NCI-H1092 (cell line): ENCODE measurements at places on chromosomes 2 and 18.
A peak's percentile ranks its signal among the peaks of the same experiment; 100 is the strongest.

GRCh38 chr2:71944183-71944550 lies 203.5 kb downstream of the CYP26B1 start:
- DNase-seq = no peak

DNA sequence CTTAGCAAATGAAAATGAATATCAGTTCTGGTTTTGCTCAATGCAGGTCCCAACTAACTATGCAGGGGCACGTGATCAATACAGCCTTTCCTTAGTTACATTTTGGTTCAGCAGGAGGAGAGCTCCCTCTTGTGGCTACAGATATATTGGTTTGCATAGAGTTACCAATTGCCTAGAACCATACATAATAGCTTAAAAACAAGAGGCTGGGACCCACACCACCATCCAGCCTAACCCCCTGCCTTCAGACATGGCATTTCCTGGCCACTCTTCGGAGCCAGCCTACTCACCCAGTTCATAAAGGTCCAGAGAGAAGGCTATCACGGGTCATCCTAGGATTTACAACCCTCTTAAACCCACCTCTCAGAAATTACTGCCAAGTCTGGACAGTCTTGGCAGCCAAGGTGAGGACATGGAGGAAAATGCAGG lies 10.5 kb downstream of the CCDC93 start:
- DNase-seq = peak; percentile 1

DNA sequence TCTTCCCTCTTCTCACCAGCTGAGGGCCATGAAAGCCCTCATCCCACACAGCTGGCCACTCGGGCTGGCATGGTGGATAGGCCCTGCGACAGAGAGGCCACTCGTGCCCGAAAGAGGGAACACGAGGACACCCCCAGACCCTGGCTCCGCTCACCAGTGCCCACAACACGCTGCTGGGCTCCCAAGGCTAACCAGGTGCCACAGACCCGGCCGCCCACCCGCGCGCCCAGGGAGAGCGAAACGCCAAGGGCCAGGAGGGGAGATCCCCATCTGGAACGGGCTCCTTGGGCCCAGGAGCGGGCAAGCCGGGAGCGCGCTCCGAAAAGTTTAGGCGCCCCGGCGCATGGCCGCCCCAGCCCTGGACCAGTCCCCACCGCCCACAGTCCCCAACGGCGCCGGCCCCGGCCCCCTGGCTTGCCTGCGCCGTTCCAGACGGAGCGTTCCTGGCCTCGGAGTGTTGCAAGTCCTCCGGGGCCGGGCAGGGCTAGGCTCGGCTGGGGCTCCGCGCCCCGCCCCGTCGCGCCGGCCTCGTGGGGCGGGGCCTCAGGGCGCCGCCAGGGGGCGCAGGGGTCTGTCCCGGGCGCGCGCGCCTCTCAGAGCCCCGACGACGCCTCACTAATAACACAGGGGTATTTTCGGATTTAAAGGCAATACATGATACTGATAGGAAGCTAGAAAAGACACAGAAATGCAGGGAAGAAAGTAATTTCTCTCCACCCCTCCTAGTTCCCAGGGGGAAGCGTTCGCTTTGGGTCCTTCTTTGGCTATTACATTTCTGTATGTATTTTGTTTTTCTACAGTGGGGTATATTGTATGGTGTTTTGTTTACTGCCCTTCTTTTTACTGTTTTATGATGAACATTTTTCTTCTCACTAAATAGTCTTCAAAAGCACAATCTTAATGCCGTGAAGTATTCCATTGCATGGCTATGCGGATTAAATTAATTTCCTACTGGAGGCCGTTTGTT lies at the start of gene TMBIM1:
TSS of gene TMBIM1 (minus strand) at position 456 of the 967 bp plus-strand sequence. CDS start 10,362 bp downstream, outside the sequence.
- no peak for DNase-seq

DNA sequence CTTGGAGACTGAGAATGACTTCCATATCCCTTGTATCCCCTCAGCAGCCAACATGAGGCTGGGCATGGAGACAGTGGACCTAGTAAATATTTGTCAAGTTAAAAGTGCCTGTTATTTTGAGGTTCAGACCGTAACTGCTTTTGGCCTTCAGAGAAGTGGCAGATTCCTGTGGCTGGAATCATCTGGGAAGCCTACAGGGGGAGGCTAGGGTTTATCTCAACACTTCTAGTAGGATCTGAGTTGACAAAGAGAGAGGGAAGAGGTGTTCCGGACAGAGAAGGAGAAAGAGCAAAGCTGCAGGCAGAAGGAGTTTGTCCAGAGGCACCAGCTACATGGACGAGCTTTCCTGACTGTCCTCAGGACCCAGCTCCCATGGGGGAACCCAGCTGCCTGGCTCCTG lies 27.0 kb downstream of the SLC14A2 start:
- no peak for DNase-seq

- DNase-seq = no peak
These were observed 164.4 kb downstream of the PRPF40A start for GRCh38 chr2:152552888-152553287.

GRCh38 chr18:75137346-75137877 lies 71.5 kb downstream of the PTGR3 start:
- no peak for DNase-seq

GRCh38 chr2:108436976-108437375 lies 12.0 kb upstream of the GCC2 start:
- DNase-seq = no peak

DNA sequence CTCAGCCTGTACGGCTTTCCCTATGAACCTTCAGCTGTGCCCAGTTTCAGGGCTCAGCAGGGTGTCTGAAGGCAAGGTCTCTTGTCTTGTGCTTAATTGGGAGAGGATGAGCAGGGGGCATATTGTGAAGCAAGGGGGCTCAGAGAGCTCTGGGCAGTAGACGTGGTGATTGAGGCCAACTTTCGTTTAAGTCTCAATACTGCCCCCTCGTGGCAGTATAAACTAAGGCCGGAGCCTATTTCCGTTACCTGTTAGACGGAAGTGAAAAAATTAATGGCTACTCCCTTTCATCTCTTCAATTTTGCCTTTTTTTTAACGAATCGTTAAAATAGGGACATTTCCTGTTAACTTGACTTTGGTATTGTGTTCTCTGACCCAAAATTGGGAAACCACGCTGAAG lies 193.4 kb downstream of the TDRD15 start:
- no peak for DNase-seq

GRCh38 chr2:88265352-88266303 lies 95.5 kb downstream of the THNSL2 start:
- DNase-seq = no peak

DNA sequence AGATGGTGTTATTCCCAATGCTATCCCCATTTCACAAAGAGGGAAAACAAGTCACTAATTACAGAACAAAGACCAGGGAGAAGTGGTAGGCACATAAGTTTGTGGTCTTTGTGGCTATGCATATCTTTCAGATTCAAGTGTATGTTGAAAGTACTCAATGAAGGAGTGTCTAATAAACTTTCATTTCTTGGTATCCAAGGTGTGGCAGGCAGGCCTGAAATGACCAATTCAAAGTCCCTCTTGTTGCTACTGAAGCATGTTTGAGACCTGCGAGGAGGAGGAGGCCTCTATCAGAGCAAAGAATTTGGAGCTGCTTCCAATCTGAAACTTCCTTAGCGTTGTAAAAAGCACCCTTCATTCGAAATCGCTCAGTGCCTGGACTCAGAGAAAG lies 60.9 kb upstream of the KLF7 start:
- no peak for DNase-seq

DNA sequence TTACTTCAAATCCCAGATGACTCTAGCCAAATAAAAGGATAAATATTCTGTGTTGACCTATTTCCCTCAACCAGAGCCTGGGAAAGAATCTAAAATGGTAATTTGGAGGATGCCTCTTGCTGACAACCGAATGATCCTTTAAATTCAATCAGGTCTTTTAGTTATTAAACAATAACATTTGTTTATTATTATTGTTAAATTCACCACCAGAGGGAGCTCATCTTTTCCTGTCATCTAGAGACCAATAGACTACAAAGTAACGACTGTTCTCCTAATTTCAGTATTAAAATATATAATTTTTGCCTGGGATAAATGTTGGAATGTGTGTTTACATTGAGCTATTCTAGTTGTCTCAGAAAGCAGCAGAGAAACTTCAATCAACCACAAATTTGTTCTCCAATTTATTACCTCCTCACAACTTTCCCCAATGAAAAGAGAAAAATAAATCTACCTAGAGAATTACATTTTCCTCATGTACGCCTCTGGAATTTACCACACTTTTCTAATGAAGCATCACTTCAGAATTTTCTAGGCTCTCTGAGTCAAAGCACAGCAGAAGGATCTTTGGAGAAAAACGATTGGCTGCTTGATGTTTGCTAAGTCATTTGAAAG lies 142.7 kb downstream of the SCG2 start:
- DNase-seq = no peak

DNA sequence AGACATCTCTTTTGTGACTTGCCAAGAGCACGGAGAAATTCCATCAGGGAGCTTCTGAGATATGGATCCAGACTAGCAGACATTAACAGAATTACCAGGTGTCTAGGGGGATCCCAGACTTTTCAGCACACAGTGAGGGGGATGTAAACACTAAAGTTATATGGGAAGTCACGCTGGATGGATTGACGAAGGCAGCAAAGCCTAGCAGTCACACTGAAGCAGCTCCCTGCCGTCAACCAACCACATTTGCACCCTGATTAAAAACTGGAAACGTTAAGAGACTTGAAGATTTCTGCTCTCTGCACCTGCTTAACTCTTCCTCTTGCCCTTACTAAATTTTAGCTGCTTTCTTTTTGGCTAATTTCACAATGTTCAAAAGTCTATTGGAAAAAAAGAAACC lies 62.5 kb upstream of the BCL2L11 start:
- no peak for DNase-seq

GRCh38 chr2:160157861-160158829 lies 41.9 kb downstream of the ITGB6 start:
- DNase-seq = no peak

DNA sequence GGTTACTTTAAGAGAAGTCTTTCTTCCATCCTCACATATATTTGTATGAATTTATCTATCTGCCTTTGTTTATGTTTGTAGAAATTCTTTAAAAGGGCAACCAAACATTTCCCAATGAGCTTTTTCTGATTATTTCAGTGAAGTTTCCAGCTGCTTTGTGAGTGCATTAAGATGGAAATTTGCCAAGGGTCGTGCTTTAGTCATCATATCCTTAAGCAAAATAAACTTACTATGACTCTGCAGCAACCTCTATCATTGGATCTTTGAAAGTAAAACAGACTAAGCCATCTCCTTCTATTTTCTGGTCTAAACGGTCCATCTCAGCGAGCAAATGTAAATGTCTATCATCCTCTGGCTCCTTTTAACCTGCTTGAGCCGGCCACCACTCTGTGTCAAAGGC lies 489.3 kb downstream of the SOX11 start:
- no peak for DNase-seq

GRCh38 chr2:61181382-61182058 lies 19.5 kb downstream of the C2orf74 start:
- DNase-seq = no peak

DNA sequence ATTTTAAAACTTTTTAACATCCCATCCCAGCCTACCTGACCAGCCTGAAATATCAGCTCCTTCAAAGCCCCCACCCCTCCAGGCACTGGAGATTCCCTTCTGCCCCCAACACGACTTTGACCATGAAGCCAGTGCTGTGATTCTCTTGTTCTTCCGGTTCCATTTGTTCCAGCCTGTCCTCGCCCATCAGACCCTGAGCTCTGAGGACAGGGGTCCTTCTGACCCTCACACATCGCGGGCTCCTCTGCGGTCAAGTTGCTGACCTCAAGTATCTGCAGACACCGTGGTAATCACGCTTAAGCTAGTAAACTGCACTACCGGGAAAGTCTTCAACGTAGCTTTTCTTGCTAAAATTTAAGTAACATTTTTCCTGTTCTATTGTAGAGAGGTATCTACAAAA lies 282.2 kb upstream of the SALL3 start:
- no peak for DNase-seq

GRCh38 chr2:239666053-239666854 lies 265.4 kb upstream of the HDAC4 start:
- no peak for DNase-seq

- no peak for DNase-seq
These were observed 32.6 kb downstream of the BIN1 start for GRCh38 chr2:127074358-127074757.

DNA sequence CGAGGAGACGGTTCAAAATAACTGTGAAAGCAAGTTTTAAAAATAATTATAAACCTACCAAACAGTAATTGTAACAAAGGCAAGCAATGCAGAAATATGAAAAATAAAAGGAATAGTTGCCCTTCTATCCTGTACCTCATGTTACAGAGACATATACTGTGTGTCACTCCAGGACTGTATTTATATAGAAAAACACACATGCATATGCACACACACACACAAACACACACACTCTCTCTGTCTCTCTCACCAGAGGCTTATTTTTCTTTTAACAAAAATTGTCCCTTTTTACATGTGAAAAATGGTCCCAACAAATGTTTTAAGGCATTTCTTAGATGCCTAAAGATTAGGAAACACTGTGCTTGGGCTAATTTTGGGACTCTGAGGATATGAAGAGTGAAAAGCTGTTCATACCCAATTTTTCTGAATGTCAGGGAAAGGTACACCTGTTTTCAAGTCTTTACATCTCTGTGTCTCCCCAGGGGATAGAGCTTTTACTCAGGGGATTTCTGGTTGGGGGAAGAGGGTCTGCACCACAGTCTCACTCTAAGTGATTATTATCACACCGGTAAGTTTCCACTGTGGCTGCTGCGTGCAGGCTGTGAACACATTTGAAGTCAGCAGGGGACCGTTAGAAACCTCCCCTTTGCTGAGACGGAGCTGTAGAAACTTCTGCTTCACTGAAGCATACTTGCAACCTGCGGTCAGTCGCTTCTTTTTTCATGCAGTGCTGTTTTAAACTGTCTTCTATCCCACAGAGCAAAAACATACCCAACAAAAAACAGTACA lies 51.4 kb upstream of the SPAG16 start:
- no peak for DNase-seq

GRCh38 chr2:151711025-151711424 lies 23.3 kb downstream of the NEB start:
- DNase-seq = no peak

DNA sequence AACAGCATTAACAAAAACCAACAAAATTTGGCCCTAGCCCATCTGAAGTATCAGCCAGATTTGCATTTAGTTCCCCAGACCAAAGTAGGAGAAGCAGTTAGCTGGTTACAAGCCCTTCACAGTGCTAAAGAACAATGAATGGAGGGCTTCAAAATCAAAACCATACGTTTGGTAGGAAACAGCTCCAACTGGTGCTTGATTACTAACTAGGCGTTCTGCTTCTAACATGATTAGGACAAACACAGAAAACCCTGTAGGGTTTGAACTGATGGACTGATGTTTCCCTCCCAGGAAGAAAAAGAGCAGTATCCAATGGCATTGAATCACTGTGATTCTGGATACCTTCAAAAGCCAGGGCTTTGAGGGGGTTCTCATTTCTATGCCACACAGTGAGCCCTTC lies 20.5 kb upstream of the STAT4 start:
- no peak for DNase-seq

GRCh38 chr2:74843899-74844298 lies 10.0 kb downstream of the HK2 start:
- DNase-seq = no peak

GRCh38 chr2:22238967-22239366 lies 1115.2 kb downstream of the TDRD15 start:
- no peak for DNase-seq

GRCh38 chr2:33859811-33860461 lies 260.8 kb upstream of the FAM98A start:
- no peak for DNase-seq
